ENCODE measurements at places on chromosomes 16 and 17.
A peak's percentile ranks its signal among the peaks of the same experiment; 100 is the strongest.

DNA sequence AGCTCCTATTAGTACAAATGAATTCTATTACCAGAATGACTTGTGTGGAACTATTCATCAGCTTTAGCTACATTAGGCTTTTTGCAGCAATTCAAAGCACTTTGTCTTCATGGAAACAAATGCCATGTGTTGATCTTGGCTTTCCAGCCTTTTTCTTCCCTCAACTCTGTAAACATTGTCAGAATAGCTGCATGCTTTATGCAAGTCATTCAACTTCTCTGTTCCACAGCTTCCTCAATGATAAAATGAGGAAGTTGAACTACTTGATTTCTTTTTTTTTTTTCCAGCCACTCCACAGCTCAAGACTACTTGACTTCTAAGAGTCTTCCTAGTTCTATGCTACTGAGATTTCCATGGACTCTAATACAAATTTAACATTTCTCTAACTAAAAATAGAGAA is 41.1 kb downstream of the KIAA0753 start:
- DNase-seq, result no peak

DNA sequence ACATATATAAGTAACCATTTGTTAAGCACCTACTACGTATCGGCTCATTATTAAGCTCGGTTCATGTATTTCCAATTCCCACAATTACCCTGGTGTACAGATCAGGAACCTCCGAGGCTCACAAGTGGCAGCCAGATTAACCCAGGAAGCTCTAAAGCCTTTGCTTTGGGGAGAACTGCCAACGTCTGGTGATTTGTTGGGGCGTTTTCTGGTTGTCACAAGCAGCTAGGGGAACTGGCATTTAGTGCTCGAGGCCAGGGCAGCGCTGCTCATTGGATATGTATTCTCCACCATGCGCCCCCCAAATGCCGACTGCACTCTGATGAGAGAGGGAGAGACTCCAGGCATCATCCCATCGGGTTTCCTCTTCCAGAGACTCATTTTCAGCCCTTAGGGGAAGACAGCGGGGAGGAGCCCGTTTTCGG is 541 bp downstream of the ZNF18 start:
- peak; percentile 70 for DNase-seq

- DNase-seq, result peak; percentile 79
Observed at GRCh38 chr17:9645851-9646545, 681 bp downstream of the USP43 start.

GRCh38 chr17:80892900-80893603 is 98.6 kb upstream of the CHMP6 start:
- no peak for DNase-seq

DNA sequence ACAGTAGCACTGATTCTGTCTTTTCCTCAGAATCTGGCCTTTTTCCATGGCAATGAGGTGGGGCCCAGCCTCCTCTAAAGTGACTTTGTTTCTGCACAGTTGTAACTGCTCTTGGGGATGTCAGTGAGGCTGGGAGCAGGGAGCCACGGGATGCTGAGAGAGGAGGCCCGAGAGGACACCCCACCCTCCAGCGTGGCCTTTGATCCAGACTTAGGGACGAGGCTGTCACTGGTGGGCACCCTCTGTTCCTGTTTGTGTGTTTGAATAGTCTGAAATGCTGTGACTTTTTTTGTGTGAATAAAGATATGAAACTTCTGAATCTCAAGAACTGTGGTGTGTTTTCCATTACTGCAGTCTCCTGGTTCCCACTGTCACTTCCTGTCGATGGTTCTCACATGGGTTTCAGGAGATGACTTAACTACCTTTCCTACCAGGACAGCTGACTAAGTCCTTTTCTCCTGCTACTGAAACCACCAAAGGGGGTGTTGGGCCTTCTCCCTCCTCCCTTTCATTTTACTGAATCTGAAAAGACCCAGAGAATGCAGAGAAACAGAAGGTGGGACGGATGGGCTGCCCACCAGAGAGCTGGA is 18.6 kb downstream of the KCTD2 start:
- DNase-seq, result no peak

- DNase-seq, result no peak
Observed at GRCh38 chr17:29107084-29107483, 64.1 kb downstream of the PIPOX start.

- no peak for DNase-seq
Observed at GRCh38 chr16:23245268-23245667, 56.8 kb upstream of the SCNN1B start.

GRCh38 chr16:19712418-19713058 is 5.5 kb downstream of the KNOP1 start:
- no peak for DNase-seq

DNA sequence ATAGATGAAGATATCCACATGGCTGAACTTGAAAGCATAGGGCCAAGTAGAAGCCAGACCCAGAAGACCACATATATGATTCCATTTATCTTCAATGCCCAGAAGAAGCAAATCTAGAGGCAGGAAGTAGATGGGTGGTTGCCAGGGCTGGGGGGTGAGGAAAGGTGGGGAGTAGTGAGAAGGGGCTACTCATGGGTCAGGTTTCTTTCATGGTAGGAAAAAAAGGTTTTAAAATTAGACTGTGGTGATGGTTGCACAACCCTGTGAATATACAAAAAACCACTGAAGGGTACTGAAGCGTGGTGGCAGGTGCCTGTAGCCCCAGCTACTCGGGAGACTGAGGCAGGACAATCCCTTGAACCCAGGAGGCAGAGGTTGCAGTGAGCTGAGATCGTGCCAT is 5.4 kb downstream of the CD2BP2 start:
- no peak for DNase-seq

DNA sequence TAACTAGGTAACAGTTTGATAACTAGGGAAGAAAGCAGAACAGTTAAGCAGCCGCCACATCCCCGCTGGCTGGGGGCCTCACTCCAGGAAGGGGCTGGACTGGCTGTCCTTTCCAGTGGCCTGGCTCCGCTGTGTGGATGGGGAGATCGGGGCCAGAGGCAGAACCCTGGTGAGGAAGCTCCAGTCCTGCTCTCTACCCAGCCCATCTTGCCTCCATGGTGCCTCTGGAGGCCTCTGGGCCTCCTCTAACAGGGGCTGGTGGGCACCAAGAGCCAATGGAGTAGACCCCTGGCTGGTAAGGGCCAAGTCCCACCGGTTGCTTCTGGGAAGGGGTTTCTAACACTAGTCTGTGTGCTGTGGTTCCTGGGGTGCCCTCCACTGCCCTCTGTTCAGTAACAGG is 8.1 kb downstream of the CNP start:
- no peak for DNase-seq

- no peak for DNase-seq
Observed at GRCh38 chr17:15918661-15919259, 26.2 kb upstream of the ADORA2B start.

- no peak for DNase-seq
Observed at GRCh38 chr17:2238432-2239169, 65.0 kb downstream of the SMG6 start.

- DNase-seq, result no peak
Observed at GRCh38 chr16:56986361-56986760, 3.0 kb upstream of the NLRC5 start.

- no peak for DNase-seq
Observed at GRCh38 chr16:52537516-52537915, 9.4 kb downstream of the TOX3 start.

DNA sequence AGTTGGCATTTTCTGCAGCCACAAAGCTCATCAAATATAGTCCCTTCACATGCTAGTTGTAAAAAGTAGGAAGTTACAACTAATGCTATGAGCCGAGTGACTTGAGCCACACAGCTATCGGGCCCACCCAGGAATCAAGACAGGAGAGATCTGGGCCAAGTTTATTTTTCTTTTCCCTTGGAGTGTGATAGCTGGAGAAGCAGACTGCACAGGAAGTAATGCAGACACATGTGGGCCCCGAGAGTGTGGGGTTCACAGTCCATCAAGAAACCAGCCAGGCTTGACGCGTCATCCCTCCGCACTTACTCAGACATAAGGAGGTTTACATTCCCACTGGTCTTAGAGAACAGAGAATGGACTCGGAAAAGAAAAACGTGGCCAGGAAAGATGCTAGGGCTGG is 403.1 kb upstream of the CDH11 start:
- DNase-seq, result no peak

DNA sequence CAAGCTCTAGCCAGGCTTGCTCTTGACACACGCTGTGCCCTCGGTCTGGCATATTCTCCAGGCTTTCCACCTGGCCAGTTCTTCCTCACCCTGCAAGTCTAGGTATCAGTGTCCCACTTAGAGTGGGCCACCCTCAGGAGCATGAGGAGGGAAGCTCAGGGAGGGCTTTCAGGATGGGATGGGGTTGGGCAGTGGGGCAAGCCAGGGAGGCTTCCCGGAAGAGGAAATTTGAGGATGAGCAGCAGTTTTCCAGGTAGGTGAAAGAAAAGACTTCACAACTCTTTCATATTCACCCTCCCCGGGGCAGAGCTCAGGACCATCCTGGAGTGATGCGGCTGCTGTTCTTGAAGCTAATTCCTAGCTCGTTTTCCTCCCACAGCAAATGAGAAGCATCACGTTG is 14.5 kb upstream of the LDHD start:
- DNase-seq, result no peak

DNA sequence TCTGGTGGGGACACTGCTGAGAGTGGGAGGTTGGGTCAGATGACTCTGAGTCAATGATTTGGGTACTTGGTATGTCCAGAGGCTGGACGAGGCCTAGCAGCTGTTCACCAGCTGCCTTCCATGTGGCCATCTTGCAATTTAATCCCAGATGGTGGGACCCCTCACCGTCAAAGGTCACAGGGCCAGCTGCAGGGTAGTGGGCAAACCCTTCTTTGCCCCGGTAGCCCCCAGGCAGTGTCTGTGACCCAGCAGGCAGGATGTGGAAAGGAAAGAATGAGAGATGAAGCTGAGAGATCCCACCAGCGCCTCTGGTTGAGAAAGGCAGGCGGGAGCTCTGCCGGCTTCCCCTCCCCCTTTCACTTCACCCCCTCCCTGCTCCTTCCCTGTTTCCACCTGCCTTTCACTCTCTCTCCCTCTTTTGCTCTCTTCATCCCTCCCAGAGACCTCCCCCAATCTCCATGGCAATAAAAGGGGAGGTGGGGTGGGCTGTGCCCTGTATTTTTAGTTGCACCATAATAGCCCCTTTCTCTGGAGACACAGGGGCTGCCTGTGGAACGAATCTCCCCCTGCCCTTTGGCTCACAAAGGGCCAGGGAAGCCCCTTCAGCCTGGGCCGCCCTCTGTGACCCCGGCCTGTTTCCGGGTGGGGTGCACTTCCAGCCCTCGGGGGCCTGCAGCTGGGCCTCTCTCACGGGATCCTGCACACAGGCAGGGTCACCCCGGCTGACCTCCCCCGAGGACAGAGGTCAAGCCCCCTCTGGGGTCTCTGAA is 20.2 kb downstream of the CDK5RAP3 start:
- DNase-seq, result peak; percentile 75

DNA sequence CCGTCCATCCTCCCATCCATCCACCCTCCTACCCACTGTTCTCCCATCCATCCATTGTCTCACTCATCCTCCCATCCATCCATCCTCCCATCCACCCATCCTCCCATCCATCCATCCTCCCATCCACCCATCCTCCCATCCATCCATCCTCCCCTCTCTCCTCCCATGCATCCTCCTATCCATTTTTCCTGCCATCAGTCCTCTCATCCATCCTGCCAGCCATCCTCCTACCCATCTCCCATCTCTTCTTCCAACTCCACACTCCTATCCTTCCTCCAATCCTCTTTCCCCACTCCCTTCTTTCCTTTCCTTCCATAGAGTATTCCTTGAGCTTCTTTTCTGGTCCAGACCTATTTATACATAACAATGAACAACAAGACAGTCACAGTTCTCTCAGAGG is 12.1 kb downstream of the DRC7 start:
- DNase-seq, result no peak

- no peak for DNase-seq
Observed at GRCh38 chr17:20203018-20203417, 193.9 kb downstream of the SPECC1 start.

GRCh38 chr17:31418773-31419350 is 27.4 kb downstream of the RAB11FIP4 start:
- no peak for DNase-seq

DNA sequence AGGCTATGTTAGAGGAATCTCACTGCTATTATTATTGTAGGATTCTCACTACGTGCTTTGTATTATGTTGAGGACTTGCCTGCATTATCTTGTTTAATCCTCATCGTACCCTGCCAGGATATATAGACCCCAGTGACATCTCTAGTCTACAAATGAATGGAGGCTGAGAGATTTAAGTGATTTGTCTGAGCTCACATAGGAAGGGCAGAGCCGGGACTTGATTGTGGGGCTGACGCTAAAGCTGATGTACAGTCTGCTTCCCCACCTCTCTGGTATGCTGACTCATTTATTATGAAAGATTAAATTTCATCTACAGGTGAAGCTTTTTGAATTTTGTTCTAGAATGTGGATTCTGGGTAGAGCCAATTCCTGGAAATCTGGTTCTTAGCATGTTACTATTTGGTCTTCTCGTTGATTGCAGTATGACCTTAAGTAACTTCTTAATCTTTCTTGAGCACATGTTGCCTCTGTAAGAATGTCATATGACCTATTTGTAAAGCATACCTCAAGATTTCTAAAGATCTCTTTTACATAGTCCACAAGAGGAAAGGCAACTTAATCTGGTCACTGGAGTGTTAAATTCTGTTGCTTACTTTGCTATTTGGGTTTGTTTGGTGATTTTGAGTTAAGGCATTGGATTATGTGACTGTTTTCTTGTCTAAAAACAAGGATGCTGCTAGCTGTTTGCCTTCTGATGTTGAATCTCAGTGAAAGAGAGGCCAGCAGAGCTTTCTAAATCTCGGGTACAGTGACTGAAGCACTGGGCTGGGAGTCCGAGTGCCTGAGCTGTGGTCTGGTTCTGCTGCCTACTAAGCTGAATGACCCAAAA is 12.4 kb downstream of the METTL9 start:
- DNase-seq, result no peak

DNA sequence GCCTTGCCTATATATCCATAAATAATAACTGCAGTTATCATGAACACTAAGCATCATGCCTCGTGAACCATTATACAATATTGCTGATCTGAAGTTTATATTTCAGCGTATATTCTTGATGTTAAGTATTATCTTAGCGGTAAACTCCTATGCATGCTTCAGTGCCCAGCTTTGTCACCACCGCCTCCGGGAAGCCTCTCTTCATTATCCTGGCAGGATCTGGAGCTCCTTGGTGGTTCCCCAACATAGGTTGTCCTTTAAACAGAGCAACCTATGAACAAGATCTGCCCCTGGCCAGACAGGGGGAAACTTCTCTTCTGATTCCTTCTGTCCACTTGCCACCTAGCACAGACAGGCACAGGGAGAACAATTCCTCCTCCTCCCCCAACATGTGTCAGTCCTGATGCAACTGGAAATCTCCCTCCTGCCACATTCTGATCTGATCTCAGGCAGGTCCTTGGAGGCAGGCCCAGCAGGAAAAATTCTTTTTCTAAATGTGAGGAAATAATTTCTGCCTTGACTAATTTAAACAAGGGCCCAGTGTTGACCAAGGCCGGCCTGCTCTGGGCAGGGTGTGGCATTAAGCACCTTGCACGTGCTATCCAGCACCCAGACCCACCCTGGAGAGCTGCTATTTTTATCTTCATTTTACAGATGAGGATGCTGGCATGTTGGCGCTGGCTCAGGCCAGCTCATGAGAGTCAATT is 22.4 kb downstream of the SPNS2 start:
- DNase-seq, result no peak

GRCh38 chr17:10183931-10184930 is 14.2 kb downstream of the GAS7 start:
- DNase-seq, result peak; percentile 74

Data from GM23338 (cell line).